ENCODE measurements at places on chromosomes 4 and X. TPM values are rescaled to one million over a fixed set of nuclear protein-coding genes. Genes with fewer than 3 reads are reported as not detected.

Gene TMPRSS11B
- total RNA-seq = not detected

Gene MAGEA2
- not detected for total RNA-seq

Gene ARHGAP6
- total RNA-seq = 1.6 TPM

Gene GAGE13
- not detected for total RNA-seq

Gene H2BW2
- not detected for total RNA-seq

Gene TSPAN7
- not detected for total RNA-seq

Gene BEX1
- 0.47 TPM for total RNA-seq

Gene EMCN
- 3.2 TPM for total RNA-seq

Gene MCF2
- not detected for total RNA-seq

Gene GLOD5
- not detected for total RNA-seq

Gene ZNF732
- total RNA-seq = 0.30 TPM

Gene TEX11
- total RNA-seq = not detected

Gene MAGEB10
- not detected for total RNA-seq

Gene HPSE
- total RNA-seq = 0.59 TPM

Gene CFAP299
- total RNA-seq = 14.0 TPM

Gene TEX13B
- not detected for total RNA-seq

Gene SEL1L3
- total RNA-seq = 10.8 TPM

Gene COX7B2
- not detected for total RNA-seq

Gene TMEM271
- not detected for total RNA-seq

Gene KIAA1210
- not detected for total RNA-seq

Gene SCRG1
- 0.35 TPM for total RNA-seq

Gene MAGEH1
- total RNA-seq = 19.8 TPM

Gene IL3RA
- total RNA-seq = not detected

Gene CYP4V2
- 8.5 TPM for total RNA-seq

Gene GASK1B
- total RNA-seq = 15.8 TPM

Gene FOXP3
- not detected for total RNA-seq

Gene ARMCX2
- 59.8 TPM for total RNA-seq

Gene PPID
- 18.8 TPM for total RNA-seq

All from smooth muscle cell of the coronary artery (primary cell).